ENCODE measurements at places on chromosomes 11 and 22. TPM values are rescaled to one million over a fixed set of nuclear protein-coding genes. Genes with fewer than 3 reads are reported as not detected.

OR8I2 gene
- not detected for total RNA-seq

P2RY2 gene
- 1.6 TPM for total RNA-seq

DNA sequence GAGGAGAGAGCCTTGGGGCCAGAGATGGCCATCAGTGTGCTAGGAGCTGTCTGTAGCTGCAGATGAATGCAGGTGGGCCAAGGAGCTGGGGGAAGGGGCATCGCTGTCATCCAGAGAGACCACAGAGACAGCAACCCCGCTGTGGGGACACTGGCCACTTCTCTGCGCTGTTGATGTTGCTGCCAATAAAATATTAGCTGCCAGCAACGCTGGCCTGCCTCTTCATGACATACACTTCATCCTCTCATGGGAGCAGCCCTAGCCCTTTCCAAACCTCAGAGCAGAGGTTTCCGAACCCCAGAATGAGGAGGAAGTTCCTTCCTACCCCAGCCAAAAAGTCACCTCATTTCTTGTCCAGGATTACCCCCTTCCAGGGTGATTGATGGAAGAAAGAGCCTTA, 106.2 kb downstream of the PARVA start:
- no peak overlapping the region for H3K27ac ChIP-seq
- no peak for DNase-seq
- H3K36me3 ChIP-seq = no peaks in the 10 kb centered on the region
- no peaks in the 10 kb centered on the region for H3K27me3 ChIP-seq
- H3K4me3 ChIP-seq = no peak overlapping the region

GAL3ST3 gene
- total RNA-seq = 48.0 TPM

DNA sequence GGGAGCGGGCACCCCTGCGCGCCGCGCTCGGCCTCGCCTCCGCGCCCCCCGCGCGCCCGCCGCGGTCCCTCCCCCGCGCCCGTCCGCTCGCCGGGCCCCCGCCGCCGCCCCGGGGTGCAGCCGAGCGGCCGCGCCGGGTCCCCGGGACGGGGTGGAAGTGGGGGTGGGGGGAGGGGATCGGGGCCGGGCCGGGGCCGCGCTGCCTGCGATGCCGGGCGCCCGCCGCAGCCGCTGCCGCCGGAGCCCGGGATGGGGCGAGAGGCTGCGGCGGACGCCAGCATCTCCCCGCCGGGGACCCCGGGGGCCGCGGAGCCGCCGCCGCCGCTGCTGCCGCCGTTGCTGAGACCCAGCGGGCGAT, 365 bp downstream of the MGAT3 start:
- peaks cover 14% of the 10 kb centered on the region for H3K4me1 ChIP-seq
- peak overlapping the region; percentile 82 for H3K4me3 ChIP-seq
- H3K27me3 ChIP-seq = peaks cover 28% of the 10 kb centered on the region
- H3K27ac ChIP-seq = no peak overlapping the region

MTFP1 gene
- total RNA-seq = 54.6 TPM

GRCh38 chr22:22547692-22548300, 11.3 kb downstream of the PRAME start:
- no peak overlapping the region for H3K27ac ChIP-seq
- H3K4me3 ChIP-seq = no peak overlapping the region
- H3K36me3 ChIP-seq = no peaks in the 10 kb centered on the region
- no peaks in the 10 kb centered on the region for H3K4me1 ChIP-seq
- H3K27me3 ChIP-seq = peaks cover 99% of the 10 kb centered on the region

DNA sequence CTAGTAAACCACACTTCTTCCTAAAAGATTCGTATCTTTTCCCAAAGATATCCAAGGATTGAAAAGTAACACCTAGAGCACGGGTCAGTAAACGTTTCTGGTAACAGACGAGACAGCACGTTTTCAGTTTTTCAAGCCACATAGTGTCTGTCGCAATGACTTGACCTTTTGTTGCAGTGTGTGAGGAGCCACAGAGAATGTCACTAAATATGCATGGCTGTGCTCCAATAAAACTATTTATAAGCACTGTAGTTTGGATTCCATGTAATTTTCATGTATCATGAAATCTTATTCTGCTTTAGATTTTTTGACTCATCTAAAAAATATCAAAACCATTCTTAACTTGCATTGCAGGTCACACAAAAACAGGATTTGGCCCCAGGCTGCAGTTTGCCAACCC, 18.3 kb upstream of the MICAL3 start:
- H3K4me3 ChIP-seq = no peak overlapping the region
- no peaks in the 10 kb centered on the region for H3K27me3 ChIP-seq
- H3K27ac ChIP-seq = no peak overlapping the region
- no peaks in the 10 kb centered on the region for H3K4me1 ChIP-seq

MMP12 gene
- not detected for total RNA-seq

GRCh38 chr11:37560346-37560745, 962.3 kb upstream of the RAG2 start:
- 0 out of 2 replicates have a peak, but pooled peaks cover 3% of the 10 kb centered on the region for H3K36me3 ChIP-seq
- no peak overlapping the region for H3K27ac ChIP-seq
- no peaks in the 10 kb centered on the region for H3K27me3 ChIP-seq

GRCh38 chr22:27133019-27133431, 475.6 kb downstream of the MIAT start:
- H3K36me3 ChIP-seq = no peaks in the 10 kb centered on the region
- no peaks in the 10 kb centered on the region for H3K27me3 ChIP-seq
- no peak overlapping the region for H3K27ac ChIP-seq
- no peak overlapping the region for H3K4me3 ChIP-seq
- no peak for DNase-seq

CFAP300 gene
- total RNA-seq = 1.2 TPM

CATSPERZ gene
- not detected for total RNA-seq

DNA sequence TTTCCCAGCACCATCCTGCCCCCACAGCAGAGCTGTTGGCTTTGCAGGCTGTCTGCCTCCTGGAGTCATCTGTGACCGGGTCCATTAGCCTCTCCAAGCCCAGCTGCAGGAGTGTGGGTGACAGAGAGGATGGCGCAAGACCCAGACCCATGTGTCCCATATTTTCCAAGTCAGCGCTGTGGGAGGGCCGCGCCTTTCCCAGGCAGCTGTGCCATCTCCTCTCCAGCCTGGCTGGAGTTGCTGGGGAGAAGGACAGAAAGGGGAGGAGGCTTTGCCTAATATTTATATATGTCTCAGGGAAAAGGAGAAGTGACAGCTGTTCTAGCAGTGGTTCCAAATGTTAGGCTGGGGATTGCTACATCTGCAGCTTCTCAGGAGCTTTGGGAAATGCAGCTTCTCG, 15.7 kb downstream of the DTX4 start:
- H3K4me3 ChIP-seq = no peak overlapping the region
- DNase-seq = no peak
- H3K27me3 ChIP-seq = no peaks in the 10 kb centered on the region
- no peaks in the 10 kb centered on the region for H3K4me1 ChIP-seq

GRCh38 chr11:8652140-8652539, 30.3 kb downstream of the TRIM66 start:
- no peak overlapping the region for H3K27ac ChIP-seq
- no peaks in the 10 kb centered on the region for H3K4me1 ChIP-seq
- H3K4me3 ChIP-seq = no peak overlapping the region
- H3K36me3 ChIP-seq = no peaks in the 10 kb centered on the region
- DNase-seq = no peak
- no peaks in the 10 kb centered on the region for H3K27me3 ChIP-seq

DNA sequence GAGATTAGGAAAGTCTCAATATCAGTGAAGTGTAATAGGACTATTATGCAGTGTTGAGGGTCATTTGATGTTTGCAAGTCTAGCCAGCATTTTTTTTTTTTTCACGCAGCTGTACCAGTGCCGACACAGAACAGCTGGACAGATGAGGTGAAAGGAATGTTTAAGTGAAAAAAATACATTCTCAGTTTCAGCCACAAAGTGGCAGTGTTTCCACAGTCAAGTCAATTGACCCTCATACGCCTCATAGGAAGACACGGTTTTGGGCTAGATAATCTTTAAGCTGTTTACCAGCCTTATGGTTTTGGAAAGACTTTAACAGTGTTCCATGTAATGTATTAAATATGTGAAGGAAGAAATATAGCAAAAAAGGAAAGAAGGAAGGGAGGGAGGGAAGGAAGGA, 349.9 kb upstream of the ANO3 start:
- DNase-seq = peak; percentile 75
- H3K4me1 ChIP-seq = no peaks in the 10 kb centered on the region
- H3K36me3 ChIP-seq = no peaks in the 10 kb centered on the region
- no peaks in the 10 kb centered on the region for H3K27me3 ChIP-seq
- no peak overlapping the region for H3K27ac ChIP-seq

KCNK7 gene
- total RNA-seq = not detected

P2RY6 gene
- total RNA-seq = not detected

GRCh38 chr11:133946541-133947318, 10.0 kb downstream of the IGSF9B start:
- no peak overlapping the region for H3K27ac ChIP-seq
- peaks cover 51% of the 10 kb centered on the region for H3K4me1 ChIP-seq
- peak; percentile 39 for DNase-seq

GRCh38 chr11:48005136-48005535, 24.8 kb downstream of the PTPRJ start:
- DNase-seq = no peak
- no peaks in the 10 kb centered on the region for H3K36me3 ChIP-seq
- H3K27ac ChIP-seq = no peak overlapping the region
- H3K27me3 ChIP-seq = no peaks in the 10 kb centered on the region
- no peak overlapping the region for H3K4me3 ChIP-seq

DNA sequence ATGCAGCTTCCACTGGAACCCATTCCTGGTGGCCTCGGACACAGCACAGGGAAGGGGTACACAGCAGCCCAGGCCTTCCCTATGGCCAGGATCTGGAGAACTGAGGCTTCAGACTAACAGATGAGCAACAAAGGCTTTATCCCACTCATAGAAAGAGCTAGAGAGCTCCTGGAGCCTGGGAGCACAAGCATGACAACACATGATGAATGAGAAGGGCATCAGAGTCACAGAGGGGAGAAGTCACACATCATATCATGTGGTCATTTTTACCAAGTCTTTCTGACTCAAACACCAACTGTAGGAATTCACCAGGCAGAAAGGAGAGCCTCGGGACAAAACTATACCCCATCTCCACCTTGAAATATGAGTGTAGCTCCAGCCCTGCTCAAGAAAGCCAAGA, 43.2 kb downstream of the NRXN2 start:
- DNase-seq = no peak
- H3K27me3 ChIP-seq = no peaks in the 10 kb centered on the region
- H3K36me3 ChIP-seq = no peaks in the 10 kb centered on the region

DNA sequence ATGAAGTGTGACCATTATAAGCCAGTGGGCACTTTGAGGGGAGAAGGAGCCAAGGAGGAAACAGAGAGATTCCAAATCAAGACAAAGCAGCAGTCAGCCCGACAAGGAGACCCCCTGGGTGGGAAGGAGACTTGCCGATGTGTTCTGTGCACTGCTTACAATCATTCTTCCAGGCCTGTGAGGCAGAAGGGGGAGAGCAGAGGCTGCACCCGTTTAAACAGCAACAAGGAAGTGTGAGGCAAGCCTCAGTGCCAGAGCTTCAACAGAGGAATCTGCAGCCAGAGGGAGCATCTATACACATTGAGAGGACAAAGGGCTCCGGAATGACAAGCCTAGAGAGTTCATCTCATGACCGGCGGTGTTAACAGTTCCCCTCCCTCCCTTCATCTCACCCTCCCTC, 121.1 kb downstream of the NXPE2 start:
- H3K4me3 ChIP-seq = peak overlapping the region; percentile 32
- peak; percentile 89 for DNase-seq
- no peaks in the 10 kb centered on the region for H3K27me3 ChIP-seq
- H3K4me1 ChIP-seq = peaks cover 12% of the 10 kb centered on the region

- no peaks in the 10 kb centered on the region for H3K36me3 ChIP-seq
- H3K4me3 ChIP-seq = no peak overlapping the region
- no peaks in the 10 kb centered on the region for H3K27me3 ChIP-seq
- DNase-seq = no peak
- H3K27ac ChIP-seq = no peak overlapping the region
- H3K4me1 ChIP-seq = 0 out of 2 replicates have a peak, but pooled peaks cover 3% of the 10 kb centered on the region
These were observed 33.9 kb downstream of the ARRB1 start for GRCh38 chr11:75317446-75318122.
